Bone marrow (tissue), 2 donors: ENCODE measurements at places on chromosomes 1 and 21.

- DNase-seq: no peak
Observed at GRCh38 chr1:78560811-78561210, 59.4 kb upstream of the IFI44L start.

GRCh38 chr1:39842836-39843235, 40.5 kb downstream of the TRIT1 start:
- DNase-seq: no peak

DNA sequence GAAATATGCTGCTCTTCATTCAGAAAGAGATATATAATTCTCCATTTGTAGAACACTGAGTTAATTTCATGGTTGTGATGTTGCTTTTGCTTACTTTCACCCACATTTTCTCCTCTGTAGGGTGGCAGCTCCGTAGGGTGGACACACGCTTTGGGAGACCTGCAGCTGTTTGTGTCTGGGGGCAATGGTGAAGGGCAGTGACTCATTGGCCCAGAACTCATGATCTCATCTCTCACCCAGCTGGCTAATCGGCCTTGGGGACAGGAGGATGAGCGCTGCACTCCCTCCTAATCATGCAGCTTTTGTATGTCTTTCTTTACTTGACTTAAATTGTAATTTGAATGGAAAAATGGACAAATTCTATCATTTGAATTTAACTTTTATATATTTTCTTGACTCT, 9.6 kb downstream of the DISC1 start:
- no peak for DNase-seq

- no peak for DNase-seq
Observed at GRCh38 chr1:19465123-19465522, 20.2 kb downstream of the CAPZB start.

- no peak for DNase-seq
Observed at GRCh38 chr1:162709132-162709860, 77.0 kb downstream of the DDR2 start.

DNA sequence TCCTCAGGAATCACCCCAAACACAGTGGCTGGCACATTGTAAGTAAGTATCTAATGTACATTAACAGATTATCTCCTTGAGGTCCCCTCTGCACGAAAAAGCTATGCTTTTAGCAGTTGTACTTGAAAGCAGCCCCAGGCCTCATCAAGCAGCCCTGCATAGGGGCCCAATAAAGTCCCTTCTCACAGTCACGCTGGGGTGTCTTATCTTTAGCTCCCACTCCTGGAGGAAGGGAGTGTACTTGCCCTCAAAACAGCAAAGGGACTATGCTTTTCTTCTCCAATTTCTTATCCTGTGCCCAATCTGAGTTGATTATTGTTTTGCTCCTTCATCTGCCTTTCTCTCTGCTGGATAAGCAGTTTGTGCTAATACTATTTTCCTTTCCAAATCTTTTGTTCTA, 168.8 kb upstream of the PLXNA2 start:
- no peak for DNase-seq

DNA sequence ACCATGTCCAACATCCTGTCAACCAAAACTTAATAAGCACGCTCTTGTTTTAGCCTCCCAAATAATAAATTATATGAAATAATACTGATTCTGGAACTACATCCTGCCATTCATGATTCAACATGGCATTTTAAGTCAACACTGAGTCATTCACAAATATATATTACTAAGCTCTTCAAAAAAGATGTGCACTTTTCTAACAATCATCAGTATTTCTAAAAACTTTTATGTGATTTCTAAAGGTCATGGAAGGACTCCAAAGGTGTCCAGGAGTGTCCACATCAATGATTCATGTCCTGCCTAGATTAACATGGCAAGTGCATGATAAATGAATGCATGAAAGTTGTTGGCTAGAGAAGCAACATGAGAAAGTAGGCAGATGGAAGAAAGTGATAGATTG, 51.6 kb downstream of the NEGR1 start:
- no peak for DNase-seq

DNA sequence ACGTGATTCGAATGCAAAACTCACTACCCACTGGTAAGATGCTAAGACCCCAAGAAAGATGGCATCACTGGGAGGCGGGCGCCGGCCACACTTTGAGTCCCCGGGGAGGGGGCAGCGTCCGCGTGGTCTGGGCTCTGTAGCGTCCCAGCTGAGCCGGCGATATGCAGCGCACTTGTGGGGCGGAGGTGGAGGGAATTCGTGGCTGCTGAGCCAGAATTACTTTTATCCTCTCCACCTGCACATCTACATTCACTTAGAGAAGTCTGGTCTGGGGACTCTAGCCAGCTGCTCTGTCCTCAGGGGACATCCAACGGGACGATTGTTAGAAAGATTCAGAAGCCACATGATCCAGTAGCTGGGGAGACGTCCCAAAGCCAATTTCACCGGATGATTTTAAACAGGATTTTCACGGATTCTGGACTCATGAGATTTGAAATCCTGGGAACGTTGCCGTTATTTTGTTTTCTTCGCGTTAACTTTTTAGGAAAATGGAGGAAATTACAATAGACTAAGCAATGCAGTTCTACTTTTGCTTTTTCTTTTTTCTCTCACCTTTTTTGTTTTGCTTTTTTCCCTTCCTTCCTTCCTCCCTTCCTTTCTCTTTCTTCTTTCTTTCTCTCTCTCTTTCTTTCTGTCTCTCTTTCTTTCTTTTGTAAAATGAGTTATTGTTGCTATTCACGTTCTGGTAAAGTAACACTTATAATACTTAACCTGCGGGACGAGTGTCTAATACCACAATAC, 1.3 kb downstream of the JAM2 start:
- no peak for DNase-seq

- DNase-seq: no peak
Observed at GRCh38 chr1:226831953-226832352, 38.5 kb upstream of the PSEN2 start.

- no peak for DNase-seq
Observed at GRCh38 chr1:22142315-22143064, 407 bp downstream of the WNT4 start.

DNA sequence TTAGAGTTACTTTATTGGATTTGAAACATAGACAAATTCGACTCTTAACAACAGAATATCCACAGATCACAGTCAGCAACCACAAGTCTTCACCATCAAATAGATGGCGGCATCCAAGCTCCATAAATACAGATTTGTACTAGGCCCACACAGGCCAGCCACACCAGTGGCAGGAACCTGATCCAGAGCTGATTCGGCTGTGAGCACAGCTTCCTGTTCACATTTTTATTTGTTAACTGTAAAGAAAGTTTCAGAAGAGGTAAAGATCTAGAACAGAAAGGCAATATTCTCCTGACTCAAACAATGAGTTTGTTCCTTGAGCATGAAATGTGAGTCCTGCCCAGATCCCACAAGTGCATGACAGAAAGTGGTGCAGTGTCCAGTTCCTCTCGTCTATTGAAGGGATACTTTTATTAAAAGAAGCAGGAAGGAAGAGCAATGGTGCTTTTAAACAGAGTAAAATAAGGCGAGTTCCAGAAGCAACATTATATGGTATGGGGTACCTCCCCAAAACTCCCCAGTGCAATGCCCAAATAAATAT, 205.8 kb downstream of the SLC45A1 start:
- no peak for DNase-seq

GRCh38 chr1:184406479-184406878, 19.6 kb downstream of the C1orf21 start:
- no peak for DNase-seq

DNA sequence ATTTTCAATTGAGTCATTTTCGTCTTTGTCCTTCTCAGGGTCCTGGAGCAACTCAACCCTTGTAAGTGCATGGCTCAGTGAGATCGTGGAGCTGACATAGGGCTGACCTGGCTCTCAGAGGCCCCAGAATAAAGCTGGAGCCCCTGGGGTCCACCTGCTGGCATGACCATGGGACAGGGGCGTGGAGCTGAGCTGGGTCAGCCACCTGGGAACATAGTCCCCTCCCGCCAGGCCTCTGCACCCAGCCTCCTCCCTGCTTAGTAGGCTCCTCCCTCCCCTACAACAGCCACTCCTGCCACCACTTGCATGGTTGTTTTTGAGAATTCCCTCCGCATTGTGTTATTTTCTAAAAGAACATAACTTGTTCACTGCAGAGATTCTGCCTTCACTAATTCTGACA, 3.1 kb upstream of the RIPK4 start:
- no peak for DNase-seq

DNA sequence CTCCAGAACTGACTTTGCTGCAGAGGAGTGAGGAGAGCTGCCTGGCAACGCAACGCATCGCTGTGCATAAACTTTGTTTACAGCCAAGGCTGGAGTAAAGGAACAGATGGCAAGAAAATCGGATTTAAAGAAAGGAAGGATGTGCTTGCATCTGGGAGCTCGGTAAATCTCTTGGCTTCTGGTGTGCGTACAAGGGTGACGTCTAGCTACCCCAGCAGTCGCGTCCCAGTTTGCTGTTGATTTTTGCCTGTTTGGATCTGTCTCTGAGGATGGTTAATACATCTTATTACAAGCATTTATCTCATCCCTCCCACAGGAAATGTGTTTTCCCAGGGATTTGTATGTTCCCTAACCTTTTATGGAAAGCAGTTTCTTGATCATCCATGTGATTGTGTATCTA, 73.3 kb upstream of the RALGPS2 start:
- DNase-seq: no peak

DNA sequence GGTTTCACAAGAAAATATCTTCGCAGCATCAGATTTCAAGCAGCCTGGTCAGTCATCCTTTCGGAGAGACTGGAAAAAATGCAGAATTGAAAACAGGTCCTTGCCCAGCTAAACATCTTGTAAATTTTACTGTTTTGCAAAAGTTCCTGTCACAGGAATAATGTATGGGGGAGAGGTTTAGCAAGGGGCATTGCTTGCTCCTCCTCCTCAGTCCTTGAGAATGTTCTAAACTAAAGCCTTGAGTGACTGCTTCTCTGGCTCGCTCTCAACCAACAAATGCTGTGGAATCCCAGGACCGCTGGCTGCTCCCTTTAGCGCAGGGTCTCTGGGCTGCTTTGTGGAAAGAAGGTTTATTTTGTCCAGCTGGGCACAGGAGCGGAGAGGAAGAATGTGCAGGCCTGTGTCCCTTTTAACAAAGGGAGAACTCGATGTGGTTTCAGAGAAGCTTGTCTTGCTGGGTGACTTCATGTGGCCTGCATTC, 33.6 kb upstream of the FHAD1 start:
- no peak for DNase-seq

DNA sequence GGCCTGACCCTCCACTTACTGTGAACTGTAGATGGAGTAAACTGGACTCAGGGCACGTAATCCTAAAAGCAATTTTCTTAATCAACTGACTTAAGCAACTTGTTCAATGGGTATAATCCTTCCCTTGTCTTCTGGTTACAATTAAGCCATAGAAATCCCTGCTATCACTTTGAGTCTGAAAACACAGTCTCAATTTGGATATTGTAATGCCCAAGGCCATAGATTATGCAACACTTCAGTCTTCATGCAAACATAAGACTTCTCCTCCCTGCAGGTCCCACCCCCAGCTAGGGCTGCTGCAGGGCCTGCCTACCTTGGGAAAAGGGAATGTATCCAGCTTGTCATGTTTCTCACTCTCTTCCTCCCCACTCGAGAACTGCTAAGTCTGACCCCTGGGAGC, 6.2 kb upstream of the SLC5A9 start:
- DNase-seq: no peak

DNA sequence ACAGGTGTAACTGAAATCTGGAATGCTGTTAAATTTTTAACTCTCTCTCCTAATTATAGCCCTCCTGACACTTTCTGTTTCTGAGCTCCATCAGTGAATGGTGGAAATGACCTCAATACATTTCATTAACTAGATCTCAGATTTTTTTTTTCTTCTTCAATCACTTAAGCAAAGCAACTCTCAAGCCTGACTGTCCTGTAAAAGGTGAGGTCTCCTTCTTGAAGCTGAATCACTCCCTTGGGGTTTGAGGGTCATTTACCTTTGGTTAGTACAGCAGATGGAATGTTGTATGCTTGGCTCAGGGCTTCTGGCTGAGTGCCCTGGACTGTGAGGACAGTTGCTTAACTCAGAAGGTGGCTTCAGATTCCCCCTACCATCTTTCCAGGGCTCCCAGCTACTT, 518.7 kb downstream of the PTPRC start:
- DNase-seq: no peak

- no peak for DNase-seq
Observed at GRCh38 chr1:223425550-223425949, 32.3 kb downstream of the CCDC185 start.

GRCh38 chr21:38830671-38831525, 25.2 kb downstream of the ETS2 start:
- DNase-seq: no peak

GRCh38 chr1:82284213-82284612, 483.5 kb downstream of the ADGRL2 start:
- no peak for DNase-seq

- no peak for DNase-seq
Observed at GRCh38 chr1:153842006-153842471, 66.8 kb downstream of the SLC27A3 start.

DNA sequence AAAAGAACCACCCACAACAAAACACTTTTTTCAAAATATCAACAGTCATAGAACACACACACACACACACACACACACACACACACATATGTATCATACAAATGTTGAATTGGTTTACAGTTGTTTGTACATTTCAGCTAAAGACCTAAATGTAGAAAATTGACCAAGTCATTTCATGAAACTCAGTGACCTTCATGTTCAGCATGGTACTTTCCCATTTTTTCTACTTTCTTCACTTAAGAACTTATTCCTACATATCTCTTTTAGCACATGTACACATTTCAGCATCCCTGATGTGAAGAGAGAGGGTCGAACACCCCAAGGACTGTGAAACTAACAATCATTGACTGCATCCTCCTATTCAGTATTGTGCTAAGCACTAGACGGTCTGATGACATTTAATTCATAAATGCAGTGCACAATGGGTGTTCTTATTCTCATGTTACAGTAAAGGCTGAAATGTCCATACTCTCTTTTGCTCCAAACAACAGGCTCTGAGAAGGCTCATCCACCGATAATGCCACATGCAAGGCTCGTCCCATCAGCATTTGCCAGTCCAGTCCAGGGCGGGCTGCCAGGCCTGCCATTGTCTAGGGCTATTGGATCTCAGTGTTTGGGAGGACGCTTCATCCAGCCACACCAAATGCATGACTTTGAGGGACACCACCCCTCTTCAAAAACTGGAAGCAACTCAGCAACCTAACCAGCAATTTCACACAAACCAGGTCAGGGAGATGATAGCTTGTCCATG, 150.1 kb upstream of the RUNX1 start:
- DNase-seq: no peak

- no peak for DNase-seq
Observed at GRCh38 chr1:23995431-23995837, 15.3 kb upstream of the SRSF10 start.

DNA sequence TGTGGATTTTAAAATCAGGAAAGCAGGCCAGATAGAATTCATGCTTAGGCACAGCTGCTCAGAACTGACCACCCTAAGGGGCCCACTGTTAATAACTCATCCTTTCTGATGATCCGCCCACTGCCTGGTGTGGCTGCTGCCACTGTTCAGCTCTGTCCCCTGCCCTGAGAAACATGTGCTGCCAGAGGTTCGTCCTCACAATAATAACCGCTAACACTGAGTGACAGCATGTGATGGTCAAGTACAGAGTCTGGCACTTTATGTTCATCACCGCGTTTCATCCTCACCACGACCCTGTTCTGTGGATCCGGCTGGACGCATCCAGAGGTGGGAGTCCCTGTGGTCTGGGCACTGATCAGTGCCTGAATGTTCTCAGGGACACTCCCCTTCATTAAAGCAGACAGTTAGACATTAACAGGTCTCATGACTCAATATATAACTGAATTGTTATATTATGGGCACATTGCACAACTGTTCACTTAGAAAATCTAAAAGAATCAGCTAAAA, 108.6 kb downstream of the SIM2 start:
- no peak for DNase-seq

GRCh38 chr1:98277118-98277517, 356.3 kb upstream of the DPYD start:
- no peak for DNase-seq
